ENCODE measurements at places on chromosomes 6 and 20.
A peak's percentile ranks its signal among the peaks of the same experiment; 100 is the strongest.

- DNase-seq, result no peak
These were observed 36.0 kb downstream of the SUMO4 start for GRCh38 chr6:149435919-149436586.

GRCh38 chr20:46644160-46644559, 7.1 kb downstream of the SLC13A3 start:
- no peak for DNase-seq

DNA sequence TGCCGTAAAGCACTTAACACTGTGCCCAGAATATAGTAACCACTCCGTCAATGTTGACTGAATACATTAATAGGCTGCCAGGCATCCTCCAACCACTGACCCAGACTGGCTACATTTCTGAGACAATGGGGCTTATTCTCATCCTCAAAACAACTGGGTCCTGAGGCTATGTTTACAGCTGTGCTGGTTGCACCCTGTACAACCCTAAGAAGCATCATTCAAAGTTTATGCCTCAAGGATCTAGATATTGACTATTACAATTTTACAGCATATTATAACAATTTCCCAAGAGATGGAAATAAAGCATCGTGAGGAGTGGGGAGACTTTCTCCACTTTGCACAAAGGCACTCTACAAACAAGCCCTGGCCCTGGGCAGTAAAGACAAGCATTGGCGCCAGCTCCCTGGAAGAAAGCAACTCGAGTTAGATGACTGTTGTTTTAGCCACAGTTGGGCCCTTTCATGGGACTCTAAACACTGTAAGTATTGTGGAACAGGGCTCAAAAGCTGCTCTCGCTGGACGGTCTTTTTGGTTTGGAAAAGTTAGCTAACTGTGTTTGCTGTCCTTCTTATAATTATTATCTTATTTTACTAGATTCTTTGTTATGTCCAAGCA, 30.2 kb downstream of the MYLIP start:
- DNase-seq, result no peak

- peak; percentile 69 for DNase-seq
These were observed 1.3 kb downstream of the HMGA1 start for GRCh38 chr6:34237722-34238584.

- DNase-seq, result no peak
These were observed 8.7 kb upstream of the PTPRA start for GRCh38 chr20:2864626-2865025.

DNA sequence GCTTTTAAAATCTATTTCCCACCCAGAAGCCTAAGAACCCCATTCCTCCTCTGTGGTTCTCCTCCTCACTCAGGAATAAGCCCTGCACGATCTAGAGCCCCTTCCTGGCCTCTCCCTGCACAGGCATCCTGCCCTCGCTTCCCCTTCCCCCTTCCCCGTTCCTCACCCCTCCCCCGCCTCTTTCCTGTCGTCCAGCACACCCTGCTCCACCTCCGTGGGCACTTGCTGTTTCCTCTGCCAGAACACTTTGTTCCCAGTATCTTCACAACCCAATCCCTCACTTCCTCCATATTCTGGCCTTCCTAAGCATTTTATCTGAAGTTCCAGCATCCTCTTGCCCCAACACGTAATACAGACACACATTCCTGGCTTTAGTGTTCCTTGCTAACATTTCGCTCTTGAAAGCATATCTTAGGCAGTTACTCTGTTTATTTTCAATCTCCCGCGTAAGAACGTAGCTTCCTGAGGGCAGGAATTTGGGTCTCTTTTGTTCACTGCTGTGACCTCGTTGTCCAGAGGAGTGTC, 20.2 kb upstream of the SLC22A2 start:
- DNase-seq, result no peak

- DNase-seq, result no peak
These were observed 30.5 kb downstream of the MAFB start for GRCh38 chr20:40658509-40658908.

DNA sequence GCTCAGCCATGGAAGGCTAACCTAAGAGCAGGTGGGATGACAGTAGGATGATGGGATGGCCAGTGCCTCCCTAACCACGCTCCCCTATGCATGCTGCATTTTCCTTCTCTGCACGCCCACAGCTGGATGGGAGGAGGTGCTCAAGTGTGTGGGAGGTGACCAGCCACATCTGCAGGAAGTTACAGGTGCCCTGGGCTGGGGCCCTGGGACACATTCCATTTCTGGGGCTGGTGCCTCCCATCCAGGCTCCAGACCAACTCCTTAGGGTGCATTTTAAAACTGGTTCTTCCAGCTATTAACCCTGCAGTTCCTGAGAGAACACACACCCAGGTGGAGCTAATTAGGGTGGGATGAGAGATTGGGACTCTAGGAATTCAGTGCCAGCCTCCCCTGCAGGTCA, 135.3 kb upstream of the ARMC2 start:
- DNase-seq, result no peak

DNA sequence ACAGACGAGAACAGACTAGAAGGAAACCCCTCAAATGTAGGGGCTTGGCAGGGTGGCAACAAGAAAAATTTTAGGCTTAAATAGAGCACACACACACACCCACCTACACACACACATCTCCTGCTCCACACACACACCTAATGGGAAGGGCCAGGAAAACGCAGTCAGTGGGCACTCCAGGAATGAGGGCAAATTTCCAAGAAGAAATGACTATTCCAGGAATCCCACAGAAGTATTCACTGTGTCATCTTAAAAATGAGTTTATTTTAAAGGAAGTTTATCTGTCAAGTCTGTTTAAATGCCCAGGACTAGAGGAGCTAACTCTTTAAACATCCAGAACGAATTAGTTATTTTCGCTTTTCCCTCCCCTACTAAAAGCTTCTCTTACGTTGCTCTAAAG, 13.0 kb downstream of the ALDH8A1 start:
- no peak for DNase-seq

DNA sequence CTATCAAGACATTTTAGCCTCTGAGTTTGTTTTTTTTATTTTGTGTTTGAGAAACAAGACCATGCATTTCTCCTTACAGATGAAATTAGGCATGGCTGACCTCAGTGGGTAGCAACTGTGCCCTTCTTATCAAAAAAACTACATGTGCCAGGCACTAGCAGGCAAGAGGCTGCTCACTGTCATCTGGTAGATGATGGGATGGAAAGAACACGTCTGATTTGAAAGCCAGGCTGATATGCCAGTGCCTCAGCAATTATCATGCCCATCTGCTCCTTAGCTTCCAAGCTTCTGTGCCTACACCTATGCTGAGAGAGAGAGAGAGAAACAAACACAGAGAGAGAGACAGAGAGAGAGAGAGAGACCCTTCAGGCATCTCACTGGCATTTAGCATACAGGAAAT, 149.9 kb downstream of the C6orf118 start:
- no peak for DNase-seq

GRCh38 chr20:33689973-33690372, 3.8 kb upstream of the E2F1 start:
- DNase-seq, result no peak

DNA sequence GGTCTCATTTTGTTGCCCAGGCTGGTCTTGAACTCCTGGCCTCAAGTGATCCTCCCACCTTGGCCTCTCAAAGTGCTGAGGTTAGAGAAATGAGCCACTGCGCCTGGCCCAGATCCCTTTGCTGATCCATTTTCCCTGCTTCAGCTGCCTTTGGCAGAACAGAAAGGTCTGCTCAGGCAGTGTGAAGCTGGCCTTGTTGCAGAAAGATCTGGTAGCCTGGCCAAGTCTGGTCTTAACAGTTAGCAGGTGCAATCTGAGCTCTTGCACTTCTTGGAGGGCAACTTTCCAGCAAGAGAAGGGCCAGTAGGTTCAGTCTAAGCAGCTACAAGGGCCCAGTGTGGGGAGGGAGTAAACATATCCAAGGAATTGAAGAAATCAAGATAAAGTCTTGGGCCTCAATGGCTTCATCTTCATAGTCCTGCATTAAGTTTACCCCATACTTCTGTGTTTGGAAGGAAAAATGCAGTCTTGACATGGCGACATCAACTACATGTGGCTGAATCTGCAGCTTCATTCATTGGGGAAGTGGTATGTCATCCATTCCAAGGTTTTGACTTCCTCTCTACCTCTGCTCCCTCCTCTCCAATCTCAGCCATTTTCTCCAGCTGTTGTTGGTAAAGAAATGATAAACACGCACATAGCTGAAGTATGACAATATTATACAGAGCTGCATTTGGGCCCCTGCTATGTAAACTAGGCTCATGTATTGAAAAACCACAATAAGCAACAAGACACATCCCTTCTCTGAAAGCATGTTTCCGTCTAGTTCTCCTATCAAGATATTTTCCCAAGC, 39.0 kb upstream of the NEDD9 start:
- DNase-seq, result no peak

DNA sequence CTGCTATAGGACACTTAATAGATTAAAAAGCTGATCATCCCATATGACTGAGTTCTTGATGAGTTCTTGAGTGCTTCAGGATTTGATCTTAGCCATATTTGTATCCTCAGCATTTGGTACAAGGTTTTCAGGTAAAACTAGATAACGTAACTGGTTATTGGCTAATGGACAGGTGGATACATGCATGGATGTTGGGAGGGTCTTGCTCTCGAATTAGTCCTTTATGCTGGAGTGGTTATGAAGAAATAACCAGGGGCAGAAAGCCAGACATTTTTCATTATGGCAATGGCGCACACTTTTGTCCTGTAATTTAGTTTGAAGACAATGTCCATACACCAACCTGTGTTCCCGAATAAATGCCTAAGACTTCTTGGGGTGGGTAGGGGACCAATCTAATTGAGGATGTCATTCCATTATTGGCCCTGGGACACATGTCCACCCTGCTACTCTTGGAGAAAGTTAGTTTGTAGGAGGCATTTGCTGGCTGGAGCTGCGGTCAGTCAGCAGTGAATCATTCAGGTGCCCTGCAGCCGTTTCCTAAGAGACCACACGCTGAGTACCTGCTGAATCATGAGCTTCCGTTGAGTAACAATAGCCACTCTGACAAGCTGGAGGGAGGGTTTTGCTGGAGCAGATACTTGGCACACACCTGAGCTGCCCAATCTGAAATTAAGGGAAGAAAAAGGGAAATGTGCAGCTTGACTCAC, 194.4 kb downstream of the FOXA2 start:
- no peak for DNase-seq

DNA sequence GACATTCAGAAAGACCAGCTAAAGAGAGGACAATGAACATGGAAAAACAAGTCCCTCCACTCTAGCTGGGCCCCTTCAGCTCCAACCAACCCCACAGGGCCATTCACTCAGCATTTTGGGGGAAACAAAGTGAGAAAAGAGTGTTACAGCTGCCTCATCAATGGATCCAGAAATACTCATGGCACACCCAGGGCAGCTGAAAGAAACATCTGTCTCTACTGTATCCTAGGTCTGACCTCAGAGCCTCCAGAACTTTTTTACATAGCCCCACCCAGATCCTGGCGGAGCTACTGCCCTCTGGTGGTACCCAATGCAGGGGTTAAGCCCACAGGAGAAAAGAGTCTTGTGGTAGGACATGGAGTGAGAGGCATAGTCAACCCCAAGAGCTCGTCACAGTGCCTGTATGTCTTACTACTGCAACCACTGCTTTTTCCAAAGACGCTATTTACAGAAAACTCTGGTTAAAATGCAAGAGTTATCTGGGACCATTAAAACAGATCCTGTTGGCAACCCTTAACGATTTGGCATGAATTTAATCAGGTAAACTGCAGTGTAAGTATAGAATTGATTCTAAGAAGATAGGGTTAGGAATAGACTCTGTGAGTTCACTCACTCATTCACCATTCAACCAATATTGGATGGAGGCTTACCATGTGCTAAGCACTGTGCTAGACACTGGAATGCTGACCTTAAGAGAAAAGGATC, 37.4 kb upstream of the FAM83C start:
- no peak for DNase-seq

- no peak for DNase-seq
These were observed 40.0 kb downstream of the ALDH8A1 start for GRCh38 chr6:134909701-134910592.

DNA sequence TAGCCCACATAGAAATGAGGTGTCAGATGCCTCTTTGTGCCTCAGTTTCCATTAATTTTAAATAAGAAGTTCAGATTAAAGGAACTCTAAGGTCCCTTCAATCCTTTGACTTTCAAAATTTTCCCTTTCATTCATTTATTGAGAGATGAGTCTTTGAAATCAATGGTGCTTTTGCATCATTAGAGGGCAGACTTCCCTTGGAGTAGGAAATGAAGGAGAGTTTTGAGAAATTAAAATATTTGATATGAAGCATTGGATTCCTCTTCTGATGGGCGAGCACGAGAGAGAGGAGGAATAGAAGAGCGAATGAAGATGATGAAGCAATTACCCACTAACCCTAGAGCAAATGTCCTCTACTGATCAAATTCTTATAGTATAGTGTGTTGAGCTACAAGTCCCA, 105.7 kb downstream of the EDN1 start:
- no peak for DNase-seq

DNA sequence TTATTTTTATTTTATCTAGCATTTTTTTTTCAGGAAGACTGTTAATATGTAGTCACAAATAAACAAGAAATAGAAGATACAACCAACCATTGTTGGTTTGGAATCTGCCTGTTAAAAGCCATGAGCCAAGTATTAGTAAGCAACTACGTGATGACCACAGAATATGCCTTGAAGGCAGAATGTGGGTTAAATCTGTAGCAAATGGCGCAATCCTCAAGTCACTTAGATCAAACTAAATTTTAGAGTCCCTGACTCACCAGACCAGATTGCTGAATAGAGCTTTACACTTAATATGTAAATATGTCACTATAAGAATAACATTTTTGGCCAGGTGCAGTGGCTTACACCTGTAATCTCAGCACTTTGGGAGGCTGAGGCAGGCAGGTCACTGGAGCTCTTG, 800.1 kb upstream of the CITED2 start:
- DNase-seq, result no peak

DNA sequence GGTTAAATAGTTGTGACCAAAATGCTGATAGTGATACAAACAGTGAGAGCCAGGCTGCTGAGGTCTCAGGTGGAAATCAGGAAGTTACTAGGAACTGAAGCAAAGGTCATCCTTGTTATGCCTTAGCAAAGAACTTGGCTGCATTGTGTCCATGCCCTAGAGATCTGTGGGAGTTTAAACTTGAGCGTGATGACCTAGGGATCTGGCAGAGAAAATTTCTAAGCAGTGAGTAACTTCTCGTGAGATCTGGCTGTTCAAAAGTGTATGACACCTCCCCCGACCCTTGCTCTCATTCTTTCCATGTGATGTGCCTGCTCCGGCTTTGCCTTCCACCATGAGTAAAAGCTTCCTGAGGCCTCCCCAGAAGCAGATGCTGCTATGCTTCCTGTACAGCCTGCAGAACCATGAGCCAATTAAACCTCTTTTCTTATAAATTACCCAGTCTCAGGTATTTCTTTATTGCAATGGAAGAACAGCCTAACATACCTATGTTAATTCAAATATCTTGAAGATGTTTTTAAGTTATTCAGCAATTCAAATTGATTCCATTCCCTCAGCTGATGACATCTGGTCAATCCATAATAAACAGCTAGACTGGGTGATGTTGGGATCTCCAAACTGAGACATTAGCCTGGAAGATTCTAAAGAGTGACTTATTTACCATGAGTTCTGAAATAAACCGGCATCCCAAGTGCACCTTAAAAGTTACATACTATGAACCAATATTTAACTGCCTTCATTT, 33.8 kb downstream of the KIF16B start:
- DNase-seq, result no peak

DNA sequence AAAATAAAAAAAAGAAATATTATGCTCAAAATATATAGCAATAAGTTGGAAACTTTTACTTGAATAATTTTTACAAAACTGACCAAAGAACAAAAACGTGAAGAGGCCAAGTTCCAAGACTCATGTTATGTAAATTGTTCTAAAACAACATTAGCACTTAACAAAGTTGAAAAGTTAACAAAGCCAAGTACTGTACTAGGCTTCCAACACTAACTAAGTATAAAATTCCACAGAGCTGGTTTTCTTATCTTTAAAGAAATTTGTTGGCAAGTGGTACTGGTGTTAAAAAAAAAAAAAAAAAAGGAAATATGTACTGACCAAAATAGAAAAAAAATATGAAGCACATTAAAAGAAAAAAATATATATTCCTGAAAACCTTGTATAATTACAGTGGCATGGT, 127.8 kb downstream of the SLC16A10 start:
- no peak for DNase-seq

All from GM13976 (cell line).